ENCODE measurements at places on chromosomes 12 and 14. TPM values are rescaled to one million over a fixed set of nuclear protein-coding genes. Genes with fewer than 3 reads are reported as not detected.
A peak's percentile ranks its signal among the peaks of the same experiment; 100 is the strongest.

GRCh38 chr12:15520844-15521243 lies 198.5 kb downstream of the PTPRO start:
- no peaks in the 10 kb centered on the region for H3K36me3 ChIP-seq
- DNase-seq, result no peak
- no peaks in the 10 kb centered on the region for H3K27me3 ChIP-seq

GRCh38 chr14:42047421-42048055 lies 440.9 kb downstream of the LRFN5 start:
- no peaks in the 10 kb centered on the region for H3K36me3 ChIP-seq
- no peak overlapping the region for H3K4me3 ChIP-seq
- DNase-seq, result no peak
- no peaks in the 10 kb centered on the region for H3K4me1 ChIP-seq

GRCh38 chr12:14942196-14942931 lies 4.0 kb upstream of the ERP27 start:
- H3K27me3 ChIP-seq, result no peaks in the 10 kb centered on the region
- H3K27ac ChIP-seq, result no peak overlapping the region
- DNase-seq, result no peak
- no peak overlapping the region for H3K4me3 ChIP-seq
- H3K36me3 ChIP-seq, result peaks cover 10% of the 10 kb centered on the region

The KRT79 gene
- not detected for polyA plus RNA-seq

GRCh38 chr14:104296388-104297312 lies 158.3 kb downstream of the KIF26A start:
- H3K27me3 ChIP-seq, result no peaks in the 10 kb centered on the region
- DNase-seq, result no peak
- no peak overlapping the region for H3K27ac ChIP-seq
- no peaks in the 10 kb centered on the region for H3K36me3 ChIP-seq
- H3K4me3 ChIP-seq, result no peak overlapping the region
- H3K4me1 ChIP-seq, result no peaks in the 10 kb centered on the region

DNA sequence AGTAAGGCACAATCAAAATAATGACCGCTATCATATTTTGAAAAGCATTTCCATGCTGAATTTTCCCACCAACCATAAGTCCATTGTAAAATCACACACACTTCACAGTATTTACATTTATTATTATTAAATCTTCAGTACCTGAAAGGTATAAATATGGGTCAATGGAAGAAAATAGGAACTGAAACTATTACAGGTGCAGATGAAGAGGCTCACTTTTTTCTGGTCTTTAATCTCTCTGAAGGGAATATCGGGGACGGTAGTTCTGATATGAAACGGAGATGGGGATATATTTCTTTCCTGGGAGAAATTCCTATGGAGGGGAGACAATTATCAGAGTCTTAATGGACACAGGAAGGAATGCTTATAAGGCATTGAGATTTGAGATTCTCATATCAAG lies 28.4 kb downstream of the CLEC1A start:
- H3K27ac ChIP-seq, result no peak overlapping the region
- H3K36me3 ChIP-seq, result no peaks in the 10 kb centered on the region
- no peak overlapping the region for H3K4me3 ChIP-seq
- peaks cover 1% of the 10 kb centered on the region for H3K27me3 ChIP-seq

DNA sequence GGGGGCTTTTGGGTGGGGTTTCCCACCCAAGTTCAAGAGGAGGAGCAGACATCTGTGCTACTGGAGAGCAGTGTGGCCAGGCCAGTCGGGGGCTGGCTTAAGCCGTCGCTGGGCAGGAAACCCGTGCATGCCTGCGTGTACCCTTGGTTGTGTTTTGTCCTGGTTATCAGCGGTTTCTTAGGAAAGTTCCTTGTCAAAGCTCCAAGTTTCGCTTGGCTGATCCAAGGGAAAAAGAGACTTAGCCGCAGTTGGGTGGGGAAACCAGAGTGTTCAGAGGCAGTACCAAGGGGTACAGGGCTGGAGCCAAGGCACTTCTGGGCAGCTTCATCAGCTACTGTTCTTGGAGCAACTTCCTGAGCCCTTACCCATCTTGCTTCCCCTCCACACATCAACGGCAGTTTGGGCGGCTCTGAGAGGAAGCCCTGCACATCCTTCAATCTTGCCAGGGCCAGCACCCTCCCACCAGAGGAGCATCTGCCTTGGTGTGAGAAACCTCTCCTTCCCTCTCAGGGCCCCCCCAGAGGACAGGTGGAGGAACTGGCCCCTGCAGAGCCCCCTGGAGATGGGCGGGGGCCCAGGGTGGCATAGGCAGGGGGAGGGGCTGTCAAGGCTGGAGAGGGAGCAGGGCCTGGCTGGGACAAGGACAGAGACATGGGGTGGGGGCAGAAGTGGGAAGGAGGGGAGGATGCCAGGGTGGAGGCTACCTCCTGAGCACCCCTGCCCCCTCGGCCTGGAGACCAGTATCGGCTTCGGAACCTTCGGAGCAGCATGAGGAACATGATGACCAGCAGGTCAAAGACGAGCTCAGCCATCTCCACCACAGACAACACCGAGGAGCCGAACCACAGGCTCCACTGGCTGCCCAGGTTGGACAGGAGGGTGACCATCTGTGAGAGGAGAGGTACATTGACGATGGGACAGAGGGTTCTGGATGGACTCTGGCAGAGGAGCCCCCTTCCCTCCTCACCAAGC lies 5.8 kb upstream of the TNFRSF1A start:
- peaks cover 7% of the 10 kb centered on the region for H3K27me3 ChIP-seq
- no peak overlapping the region for H3K4me3 ChIP-seq
- H3K36me3 ChIP-seq, result no peaks in the 10 kb centered on the region
- no peak overlapping the region for H3K27ac ChIP-seq

- peaks cover 22% of the 10 kb centered on the region for H3K4me1 ChIP-seq
- H3K27me3 ChIP-seq, result no peaks in the 10 kb centered on the region
- peak overlapping the region; percentile 43 for H3K4me3 ChIP-seq
- no peaks in the 10 kb centered on the region for H3K36me3 ChIP-seq
Observed at GRCh38 chr12:123083661-123084571, 67.0 kb downstream of the PITPNM2 start.

The MANSC4 gene
- not detected for polyA plus RNA-seq

GRCh38 chr14:104001003-104001402 lies 58.7 kb upstream of the RD3L start:
- no peaks in the 10 kb centered on the region for H3K36me3 ChIP-seq
- no peak overlapping the region for H3K27ac ChIP-seq
- H3K4me1 ChIP-seq, result no peaks in the 10 kb centered on the region
- no peak overlapping the region for H3K4me3 ChIP-seq

DNA sequence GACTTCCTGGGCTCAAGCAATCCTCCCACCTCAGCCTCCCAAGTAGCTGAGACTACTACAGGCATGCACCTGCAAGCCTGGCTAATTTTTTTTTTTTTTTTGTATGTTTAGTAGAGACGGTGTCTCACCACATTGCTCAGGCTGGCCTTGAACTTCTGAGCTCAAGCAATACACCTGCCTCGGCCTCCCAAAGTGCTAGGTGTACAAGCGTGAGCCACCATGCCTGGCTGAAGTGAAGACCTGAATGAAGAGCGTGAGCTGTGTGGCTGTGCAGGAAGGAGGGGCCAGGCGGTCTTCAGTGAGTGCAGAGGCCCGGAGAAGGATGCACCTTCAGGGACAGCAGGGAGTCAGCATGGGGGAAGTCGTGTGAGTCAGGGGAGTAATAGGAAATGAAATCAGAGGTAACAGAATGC lies 14.9 kb upstream of the NFKBIA start:
- peaks cover 26% of the 10 kb centered on the region for H3K4me1 ChIP-seq
- H3K27ac ChIP-seq, result no peak overlapping the region
- no peak overlapping the region for H3K4me3 ChIP-seq
- no peak for DNase-seq

The ATG101 gene
- polyA plus RNA-seq, result 37.3 TPM

- no peak for DNase-seq
- peaks cover 9% of the 10 kb centered on the region for H3K36me3 ChIP-seq
- peaks cover 37% of the 10 kb centered on the region for H3K4me1 ChIP-seq
- no peaks in the 10 kb centered on the region for H3K27me3 ChIP-seq
- H3K4me3 ChIP-seq, result peak within 1 kb of the TSS; percentile 47
- H3K27ac ChIP-seq, result peak within 1 kb of the TSS; percentile 45
Observed at GRCh38 chr14:24310646-24311604, at the start of gene LTB4R. LTB4R (plus strand) TSS chr14:24311502; CDS start chr14:24315652, 4,150 bp downstream.

DNA sequence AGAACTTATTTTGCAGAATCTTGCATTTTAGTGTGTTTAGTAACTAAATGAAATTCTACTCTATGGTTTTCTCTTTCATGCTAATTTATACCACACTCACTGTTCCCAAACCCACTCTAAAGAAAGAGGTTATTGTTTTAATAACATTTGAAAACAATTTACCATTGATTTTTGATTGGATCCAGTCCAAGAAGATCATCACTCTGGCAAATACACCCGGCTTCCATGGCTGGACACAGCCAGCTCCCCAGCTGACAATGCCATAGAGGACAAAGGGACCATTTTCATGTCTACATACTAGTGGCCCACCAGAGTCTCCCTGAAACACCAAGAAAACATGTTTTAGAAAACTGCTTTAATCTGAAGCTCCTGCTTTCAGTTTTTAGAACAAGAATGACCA lies 42.4 kb downstream of the OVCH1 start:
- DNase-seq, result no peak
- no peak overlapping the region for H3K27ac ChIP-seq
- H3K36me3 ChIP-seq, result no peaks in the 10 kb centered on the region
- H3K27me3 ChIP-seq, result no peaks in the 10 kb centered on the region

The FAM222A gene
- polyA plus RNA-seq, result not detected

GRCh38 chr14:71474301-71475265 lies 457.6 kb upstream of the RGS6 start:
- peaks cover 47% of the 10 kb centered on the region for H3K4me1 ChIP-seq
- DNase-seq, result no peak
- H3K27ac ChIP-seq, result no peak overlapping the region
- no peaks in the 10 kb centered on the region for H3K36me3 ChIP-seq
- H3K4me3 ChIP-seq, result no peak overlapping the region

- peaks cover 4% of the 10 kb centered on the region for H3K4me1 ChIP-seq
- H3K27me3 ChIP-seq, result no peaks in the 10 kb centered on the region
- H3K36me3 ChIP-seq, result no peaks in the 10 kb centered on the region
- no peak overlapping the region for H3K4me3 ChIP-seq
Observed at GRCh38 chr12:62841846-62842245, 93.1 kb downstream of the PPM1H start.

DNA sequence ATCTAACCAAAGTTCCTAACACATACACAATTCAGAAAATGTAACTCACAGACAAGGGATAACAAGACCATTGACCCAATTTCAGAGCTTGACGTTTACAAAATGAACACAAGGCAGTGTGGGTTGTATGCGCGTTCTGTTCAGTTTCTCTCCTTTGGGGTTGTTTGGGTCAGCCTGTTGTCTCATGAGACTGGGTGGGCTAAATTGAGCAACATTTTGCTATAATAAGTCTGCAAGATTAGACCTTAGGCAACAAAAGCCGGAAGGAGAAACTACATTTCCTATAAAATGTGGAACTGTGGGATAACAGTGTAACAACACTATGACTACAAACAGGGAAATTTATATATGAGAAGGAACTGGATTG lies 18.8 kb upstream of the LTA4H start:
- no peaks in the 10 kb centered on the region for H3K27me3 ChIP-seq
- no peaks in the 10 kb centered on the region for H3K36me3 ChIP-seq

DNA sequence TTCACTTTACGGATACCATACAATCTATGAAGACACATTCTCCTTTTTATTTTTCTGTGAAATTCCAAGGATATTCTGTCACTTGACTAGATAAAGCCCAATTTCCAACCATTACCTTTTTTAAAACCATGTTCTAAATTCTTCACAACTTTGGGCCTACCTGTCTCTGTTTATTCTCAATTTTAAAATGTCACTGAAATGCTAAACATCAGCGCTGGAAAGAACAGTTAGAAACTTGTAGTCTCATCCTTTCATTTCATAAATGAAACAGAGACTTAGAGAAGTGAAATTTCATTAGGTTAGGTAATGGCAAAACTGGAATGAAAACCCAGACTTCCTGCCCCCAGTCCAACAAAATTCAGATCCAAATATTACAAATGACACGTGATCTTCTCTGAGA lies 396.2 kb downstream of the CCDC91 start:
- no peaks in the 10 kb centered on the region for H3K4me1 ChIP-seq
- no peak overlapping the region for H3K27ac ChIP-seq
- no peak for DNase-seq
- H3K4me3 ChIP-seq, result no peak overlapping the region
- no peaks in the 10 kb centered on the region for H3K36me3 ChIP-seq

DNA sequence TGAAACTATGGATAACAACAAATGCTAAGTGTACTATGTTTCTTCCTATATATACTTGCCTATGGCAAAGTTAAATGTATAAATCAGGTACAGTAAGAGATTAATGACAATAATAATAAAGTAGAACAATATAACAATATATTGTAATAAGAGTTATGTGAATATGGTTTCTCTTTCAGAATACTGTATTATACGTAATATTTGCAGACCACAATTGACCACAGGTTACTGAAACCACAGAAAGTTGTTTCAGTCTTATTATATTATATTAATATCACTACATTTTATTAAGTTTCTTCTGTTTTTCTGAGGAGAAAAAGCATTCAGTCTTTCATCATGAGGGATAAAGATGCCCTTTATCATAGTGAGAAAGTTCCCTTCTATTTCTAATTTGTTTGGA lies 131.2 kb downstream of the EML1 start:
- H3K36me3 ChIP-seq, result no peaks in the 10 kb centered on the region
- DNase-seq, result no peak
- H3K4me3 ChIP-seq, result no peak overlapping the region

The RBP5 gene
- 0.78 TPM for polyA plus RNA-seq

The LTB4R2 gene
- polyA plus RNA-seq, result 0.50 TPM

DNA sequence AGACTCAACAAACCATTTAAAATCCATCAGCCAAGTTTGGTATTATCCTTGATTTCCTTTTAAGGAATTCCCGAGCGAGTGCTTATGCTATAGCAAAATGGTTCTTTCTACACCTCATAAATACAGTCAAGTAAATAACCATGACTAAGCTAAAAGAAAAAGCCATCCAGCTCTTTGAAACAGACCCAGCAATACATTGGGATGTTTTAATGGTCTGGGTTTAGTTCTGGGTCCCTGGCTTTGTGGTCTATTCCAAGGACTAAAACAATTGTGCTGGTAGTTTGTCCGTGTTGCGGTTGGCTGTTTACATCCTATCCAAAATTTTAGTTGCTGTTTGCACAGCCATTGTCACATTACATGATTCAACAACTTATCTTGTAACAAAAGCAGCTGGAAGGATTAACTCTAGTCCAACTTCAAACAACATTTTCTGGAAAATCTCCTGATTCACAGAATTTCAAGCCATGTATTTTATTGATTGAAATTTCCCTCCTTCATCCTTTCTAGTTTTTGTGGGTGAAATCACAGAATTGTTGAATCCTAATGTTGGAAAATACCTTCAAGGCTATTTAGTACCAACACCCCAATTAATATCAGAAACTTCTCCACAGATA lies 19.6 kb downstream of the KLRB1 start:
- DNase-seq, result no peak
- no peaks in the 10 kb centered on the region for H3K36me3 ChIP-seq
- H3K27ac ChIP-seq, result no peak overlapping the region
